ENCODE measurements at places on chromosomes 7 and 10.

GRCh38 chr7:12623223-12623622, 52.7 kb downstream of the SCIN start:
- no peaks in the 10 kb centered on the region for H3K36me3 ChIP-seq
- no peak overlapping the region for H3K4me3 ChIP-seq
- H3K27ac ChIP-seq: no peak overlapping the region
- no peak for DNase-seq
- H3K4me1 ChIP-seq: no peaks in the 10 kb centered on the region

DNA sequence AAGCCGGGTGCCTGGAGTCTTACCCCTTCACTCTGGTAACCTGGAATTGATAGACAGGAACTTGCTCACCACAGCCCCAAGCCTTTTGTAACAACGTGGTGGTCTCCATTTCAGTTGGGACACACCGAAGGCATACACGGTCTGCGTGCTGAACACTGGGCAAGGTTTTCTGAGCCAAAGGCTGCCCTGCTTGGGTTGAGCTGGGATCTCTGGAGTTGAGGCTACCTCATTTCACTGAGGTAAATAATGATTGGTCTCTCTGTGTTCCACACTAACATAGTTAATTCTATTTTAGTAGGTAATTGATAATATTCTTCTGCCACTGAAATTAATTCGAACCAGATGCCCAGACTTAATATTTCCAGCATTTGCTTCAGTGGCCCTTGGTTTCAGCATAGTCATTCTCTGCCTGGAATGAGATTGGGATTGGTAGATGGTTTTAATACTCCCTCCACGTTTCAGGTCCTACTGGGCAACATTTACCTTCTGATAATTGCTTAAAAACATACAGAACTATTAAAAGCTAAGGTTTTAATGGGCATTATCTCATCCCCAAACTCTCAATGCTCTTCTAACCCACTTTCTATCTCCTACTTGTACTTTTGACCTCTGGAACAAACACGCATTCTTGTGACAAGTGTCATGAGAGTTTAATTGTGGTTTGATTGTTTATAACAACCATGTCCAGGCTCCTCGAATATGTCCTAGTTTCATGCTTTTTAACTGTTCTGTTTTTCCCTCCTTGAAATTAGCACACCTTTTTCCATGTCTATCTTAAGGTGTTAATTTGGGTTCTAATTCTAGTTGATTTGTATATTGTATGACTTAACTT, 202.3 kb upstream of the KLF6 start:
- no peak for DNase-seq
- H3K4me3 ChIP-seq: no peak overlapping the region
- no peaks in the 10 kb centered on the region for H3K4me1 ChIP-seq
- H3K27ac ChIP-seq: no peak overlapping the region
- no peaks in the 10 kb centered on the region for H3K27me3 ChIP-seq
- no peaks in the 10 kb centered on the region for H3K36me3 ChIP-seq

DNA sequence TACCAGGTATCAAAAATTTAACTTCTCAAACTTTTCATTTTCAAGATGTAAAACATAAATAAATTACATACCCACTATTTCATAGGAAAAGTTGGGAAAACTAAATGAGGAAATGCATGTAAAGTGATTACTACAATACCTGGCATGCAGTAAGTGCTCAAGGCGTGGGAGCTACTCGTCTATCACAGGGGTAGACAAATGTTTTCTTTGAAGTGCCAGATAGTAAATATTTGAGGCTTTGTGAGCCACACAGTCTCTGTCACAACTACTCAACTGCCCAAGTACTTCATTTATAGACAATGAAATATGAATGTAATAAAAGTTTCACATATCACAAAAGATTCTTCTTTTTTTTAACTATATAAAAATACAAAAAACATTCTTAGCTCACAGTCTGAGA, 96.4 kb upstream of the PCGF5 start:
- H3K4me3 ChIP-seq: no peak overlapping the region
- no peak overlapping the region for H3K27ac ChIP-seq
- no peaks in the 10 kb centered on the region for H3K36me3 ChIP-seq
- no peaks in the 10 kb centered on the region for H3K27me3 ChIP-seq
- no peaks in the 10 kb centered on the region for H3K4me1 ChIP-seq

- no peak overlapping the region for H3K4me3 ChIP-seq
- DNase-seq: no peak
- H3K27ac ChIP-seq: no peak overlapping the region
- no peaks in the 10 kb centered on the region for H3K4me1 ChIP-seq
Observed at GRCh38 chr7:128948312-128948973, 10.7 kb downstream of the IRF5 start.

DNA sequence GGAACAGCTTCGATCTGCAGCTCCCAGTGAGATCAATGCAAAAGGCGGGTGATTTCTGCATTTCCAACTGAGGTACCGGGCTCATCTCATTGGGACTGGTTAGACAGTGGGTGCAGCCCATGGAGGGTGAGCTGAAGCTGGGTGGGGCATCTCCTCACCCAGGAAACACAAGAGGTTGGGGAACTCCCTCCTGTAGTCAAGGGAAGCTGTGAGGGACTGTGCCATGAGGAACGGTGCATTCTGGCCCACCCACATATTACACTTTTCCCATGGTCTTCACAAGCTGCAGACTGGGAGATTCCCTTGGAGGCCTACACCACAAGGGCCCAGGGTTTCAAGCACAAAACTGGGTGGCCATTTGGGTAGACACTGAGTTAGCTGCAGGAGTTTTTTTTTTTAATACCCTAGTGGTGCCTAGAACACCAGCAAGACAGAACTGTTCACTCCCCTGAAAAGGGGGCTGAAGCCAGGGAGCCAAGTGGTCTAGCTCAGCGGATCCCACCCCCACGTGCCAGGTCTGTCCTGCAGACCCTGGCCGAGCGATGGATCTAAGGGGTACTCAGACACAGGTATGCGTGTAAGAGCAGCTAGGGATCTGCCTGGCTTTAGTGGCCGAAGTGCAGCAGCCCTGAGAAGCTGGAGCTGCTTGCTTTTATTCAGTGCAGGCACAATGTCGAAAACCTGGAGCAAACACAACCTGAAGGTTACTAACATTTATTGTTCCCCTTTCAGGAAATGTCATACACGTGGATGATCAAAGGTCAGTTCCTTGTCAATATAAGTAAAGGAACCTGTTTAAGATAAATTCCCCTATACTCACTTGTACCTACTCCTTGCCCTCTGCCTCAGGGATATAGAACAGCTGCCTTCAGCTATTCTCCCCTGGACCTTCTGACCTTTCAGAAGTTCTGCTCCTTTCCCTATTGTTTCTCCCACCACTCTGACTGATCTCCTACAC, 3.1 kb upstream of the SAMD9 start:
- no peaks in the 10 kb centered on the region for H3K27me3 ChIP-seq
- peaks cover 4% of the 10 kb centered on the region for H3K4me1 ChIP-seq
- no peaks in the 10 kb centered on the region for H3K36me3 ChIP-seq
- H3K27ac ChIP-seq: no peak overlapping the region

DNA sequence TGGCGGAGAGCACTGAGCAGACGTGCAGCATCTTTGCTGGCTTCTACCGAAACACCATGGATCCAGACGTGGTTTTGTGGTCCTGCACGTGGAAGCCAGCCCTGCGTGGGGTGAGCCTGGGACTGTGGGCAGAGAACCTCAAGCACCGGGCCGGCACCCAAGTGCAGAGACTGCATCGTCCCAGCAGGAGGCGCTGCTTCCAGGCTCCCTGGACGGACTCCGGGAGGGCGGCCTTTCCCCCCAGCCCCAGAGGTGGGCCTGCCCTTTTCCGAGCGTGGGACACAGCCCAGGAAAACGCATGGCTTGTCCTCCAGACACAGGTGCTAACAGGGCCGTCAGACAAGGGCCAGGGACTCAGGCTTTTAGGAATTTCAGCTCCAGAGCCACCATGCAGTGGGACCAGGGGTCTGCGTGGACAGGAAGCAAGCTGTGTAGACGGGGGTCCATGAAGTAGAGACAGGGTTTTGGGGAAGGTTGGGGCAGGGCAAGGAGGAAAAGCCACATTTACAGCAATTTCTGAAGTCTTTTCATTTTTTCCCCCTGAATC, 303.9 kb downstream of the WDR37 start:
- no peak overlapping the region for H3K27ac ChIP-seq
- H3K4me3 ChIP-seq: no peak overlapping the region
- no peak for DNase-seq
- H3K36me3 ChIP-seq: no peaks in the 10 kb centered on the region
- no peaks in the 10 kb centered on the region for H3K4me1 ChIP-seq

GRCh38 chr10:122285506-122286444, 14.7 kb downstream of the BTBD16 start:
- no peak for DNase-seq
- H3K27ac ChIP-seq: no peak overlapping the region
- H3K36me3 ChIP-seq: no peaks in the 10 kb centered on the region

GRCh38 chr10:35912615-35913569, 270.8 kb upstream of the FZD8 start:
- H3K36me3 ChIP-seq: no peaks in the 10 kb centered on the region
- H3K27ac ChIP-seq: no peak overlapping the region
- no peaks in the 10 kb centered on the region for H3K27me3 ChIP-seq
- no peak overlapping the region for H3K4me3 ChIP-seq
- no peak for DNase-seq
- H3K4me1 ChIP-seq: no peaks in the 10 kb centered on the region

- H3K4me3 ChIP-seq: no peak overlapping the region
- H3K36me3 ChIP-seq: no peaks in the 10 kb centered on the region
- DNase-seq: peak; percentile 80
- no peak overlapping the region for H3K27ac ChIP-seq
- H3K4me1 ChIP-seq: no peaks in the 10 kb centered on the region
Observed at GRCh38 chr10:101441541-101442455, 87.8 kb downstream of the BTRC start.

DNA sequence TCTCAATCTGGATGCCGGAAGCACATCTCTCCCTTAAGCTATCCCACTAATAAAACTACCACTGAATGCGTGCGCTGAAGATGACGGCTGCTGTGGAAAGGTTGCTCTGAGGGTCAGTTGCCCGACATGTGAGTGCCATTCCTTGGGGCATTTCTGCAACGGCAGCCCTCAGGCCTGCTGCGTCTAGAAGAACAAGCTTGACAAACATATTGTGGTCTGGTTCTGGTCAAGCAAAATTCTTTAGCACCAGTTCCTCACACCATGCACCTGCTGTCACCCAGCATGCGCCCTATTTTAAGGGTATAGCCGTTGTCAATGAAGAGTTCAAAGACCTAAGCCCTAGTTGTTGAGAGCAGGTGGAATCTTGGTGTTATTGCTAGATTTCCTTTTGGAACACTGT, 184.2 kb downstream of the SRPK2 start:
- no peaks in the 10 kb centered on the region for H3K27me3 ChIP-seq
- no peak for DNase-seq
- no peak overlapping the region for H3K27ac ChIP-seq
- no peak overlapping the region for H3K4me3 ChIP-seq

GRCh38 chr7:127731431-127732080, 79.6 kb downstream of the SND1 start:
- no peak overlapping the region for H3K4me3 ChIP-seq
- no peaks in the 10 kb centered on the region for H3K36me3 ChIP-seq
- no peak for DNase-seq
- no peak overlapping the region for H3K27ac ChIP-seq

- H3K4me1 ChIP-seq: peaks cover 9% of the 10 kb centered on the region
- peak overlapping the region; percentile 39 for H3K27ac ChIP-seq
- DNase-seq: peak; percentile 48
- no peaks in the 10 kb centered on the region for H3K27me3 ChIP-seq
- no peaks in the 10 kb centered on the region for H3K36me3 ChIP-seq
Observed at GRCh38 chr7:102318482-102318971, 31.9 kb downstream of the SH2B2 start.

- no peaks in the 10 kb centered on the region for H3K27me3 ChIP-seq
- H3K36me3 ChIP-seq: no peaks in the 10 kb centered on the region
- H3K4me3 ChIP-seq: no peak overlapping the region
- DNase-seq: no peak
- no peak overlapping the region for H3K27ac ChIP-seq
- peaks cover 11% of the 10 kb centered on the region for H3K4me1 ChIP-seq
Observed at GRCh38 chr10:46515366-46515765, 41.1 kb downstream of the GPRIN2 start.

Data from HCT116 (cell line).